ENCODE measurements at places on chromosomes 1 and 21.

DNA sequence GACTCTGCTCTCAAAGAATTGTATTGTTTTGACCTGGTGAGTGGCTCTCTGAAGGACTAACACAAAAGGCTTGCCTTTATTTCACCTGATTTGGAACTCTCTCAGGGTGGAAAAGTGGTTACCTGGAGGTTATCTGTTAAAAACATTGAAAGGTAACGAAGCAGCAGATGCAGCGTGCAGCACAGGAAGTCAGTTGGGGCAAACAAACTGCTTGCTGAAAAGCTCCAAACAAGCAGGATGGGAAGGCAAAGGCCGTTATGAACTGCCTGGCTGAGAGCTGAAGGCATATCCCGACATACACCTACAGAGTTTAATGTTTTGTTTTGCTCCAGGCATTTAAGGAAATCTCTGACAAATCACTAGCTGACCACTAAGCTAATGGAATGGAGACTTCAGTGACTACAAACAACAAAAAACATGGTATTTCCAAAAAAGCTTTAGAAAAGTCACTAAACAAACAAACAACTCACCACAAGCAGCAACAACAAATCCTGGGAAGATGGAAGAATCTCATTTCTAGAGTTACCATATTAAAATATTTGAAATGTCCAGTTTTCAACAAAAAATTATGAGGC lies 44.3 kb upstream of the BATF3 start:
- DNase-seq = no peak

DNA sequence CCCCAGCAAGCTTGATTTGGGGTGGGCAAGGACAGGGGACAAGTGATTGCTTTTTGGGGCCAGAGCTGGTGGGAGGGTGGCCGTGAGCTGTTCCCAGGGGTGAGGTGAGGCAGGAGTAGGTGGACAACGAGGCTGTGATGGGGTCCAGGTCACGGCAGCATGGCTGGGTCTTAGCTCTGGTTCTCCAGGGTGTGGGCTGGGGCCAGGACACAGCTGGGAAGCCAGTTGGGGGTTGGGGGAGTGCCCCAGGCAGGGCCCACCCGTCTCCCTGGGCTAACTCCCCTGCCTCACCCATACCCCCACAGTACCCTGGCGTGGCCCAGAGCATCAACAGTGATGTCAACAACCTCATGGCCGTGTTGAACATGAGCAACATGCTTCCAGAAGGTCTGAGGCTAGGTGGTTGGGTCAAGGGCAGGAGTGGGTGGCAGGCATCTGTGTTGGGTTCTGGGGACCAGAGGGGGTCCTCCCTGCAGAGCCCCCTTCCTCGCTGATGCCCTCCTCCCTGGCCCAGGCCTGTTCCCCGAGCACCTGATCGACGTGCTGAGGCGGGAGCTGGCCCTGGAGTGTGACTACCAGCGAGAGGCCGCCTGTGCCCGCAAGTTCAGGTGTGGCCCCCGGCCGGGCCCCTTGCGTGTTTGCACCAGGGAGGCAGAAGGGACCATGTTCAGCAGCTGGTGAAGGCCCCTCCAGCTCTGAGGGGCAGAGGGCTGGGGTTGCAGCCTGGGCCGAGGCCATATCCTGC lies 43.3 kb downstream of the COQ8A start:
- no peak for DNase-seq

DNA sequence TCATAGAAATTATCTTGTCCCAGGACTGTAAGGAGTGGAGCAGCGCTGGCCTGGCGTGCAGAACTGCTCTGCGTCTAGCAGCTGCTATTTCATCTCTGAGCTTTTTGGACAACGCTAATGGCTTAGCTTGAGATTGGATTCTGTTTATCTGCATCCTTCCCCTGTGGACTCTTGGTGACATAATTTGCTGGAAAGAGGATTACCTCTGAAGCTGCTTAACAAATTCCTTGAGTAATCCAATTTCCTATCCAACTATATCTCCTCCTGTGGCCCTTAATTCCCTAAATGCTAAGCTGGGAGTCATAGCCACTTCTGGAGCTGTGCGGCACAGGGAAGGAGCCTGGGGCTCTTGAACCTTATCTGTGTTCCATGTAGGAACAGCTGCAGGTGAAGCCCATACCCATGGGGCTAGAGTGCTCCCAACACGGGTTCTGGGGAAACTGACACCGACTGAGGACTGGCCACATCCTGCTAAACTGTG lies 43.2 kb downstream of the IL6R start:
- no peak for DNase-seq

DNA sequence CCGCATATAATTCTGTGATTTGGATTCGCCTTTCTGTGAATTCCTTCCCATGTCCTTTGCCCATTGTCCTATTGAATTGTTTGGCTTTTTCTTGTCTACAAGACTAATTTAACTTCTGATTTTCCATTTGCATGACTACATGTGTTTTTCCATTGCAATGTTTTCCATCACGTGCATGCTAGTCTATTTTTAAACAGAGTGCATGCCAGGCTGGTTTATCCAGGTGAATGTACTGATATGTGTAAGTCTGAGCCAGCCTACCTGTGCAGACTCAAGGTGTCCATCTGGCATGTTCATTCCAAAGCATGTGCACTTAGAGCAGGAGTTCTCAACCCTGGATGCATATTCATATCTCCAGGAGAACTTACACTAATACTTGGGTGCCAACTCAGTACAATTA lies 59.7 kb downstream of the INAVA start:
- DNase-seq = no peak

- no peak for DNase-seq
These were observed 59.9 kb upstream of the CNTN2 start for GRCh38 chr1:204983136-204983535.

GRCh38 chr1:206960676-206961386 lies 9.4 kb downstream of the FCAMR start:
- DNase-seq = no peak

GRCh38 chr1:11395616-11396015 lies 83.3 kb upstream of the DISP3 start:
- no peak for DNase-seq

GRCh38 chr1:24276791-24277190 lies 42.4 kb upstream of the GRHL3 start:
- DNase-seq = no peak

GRCh38 chr1:151838222-151839081 lies 1.2 kb downstream of the C2CD4D start:
- no peak for DNase-seq

DNA sequence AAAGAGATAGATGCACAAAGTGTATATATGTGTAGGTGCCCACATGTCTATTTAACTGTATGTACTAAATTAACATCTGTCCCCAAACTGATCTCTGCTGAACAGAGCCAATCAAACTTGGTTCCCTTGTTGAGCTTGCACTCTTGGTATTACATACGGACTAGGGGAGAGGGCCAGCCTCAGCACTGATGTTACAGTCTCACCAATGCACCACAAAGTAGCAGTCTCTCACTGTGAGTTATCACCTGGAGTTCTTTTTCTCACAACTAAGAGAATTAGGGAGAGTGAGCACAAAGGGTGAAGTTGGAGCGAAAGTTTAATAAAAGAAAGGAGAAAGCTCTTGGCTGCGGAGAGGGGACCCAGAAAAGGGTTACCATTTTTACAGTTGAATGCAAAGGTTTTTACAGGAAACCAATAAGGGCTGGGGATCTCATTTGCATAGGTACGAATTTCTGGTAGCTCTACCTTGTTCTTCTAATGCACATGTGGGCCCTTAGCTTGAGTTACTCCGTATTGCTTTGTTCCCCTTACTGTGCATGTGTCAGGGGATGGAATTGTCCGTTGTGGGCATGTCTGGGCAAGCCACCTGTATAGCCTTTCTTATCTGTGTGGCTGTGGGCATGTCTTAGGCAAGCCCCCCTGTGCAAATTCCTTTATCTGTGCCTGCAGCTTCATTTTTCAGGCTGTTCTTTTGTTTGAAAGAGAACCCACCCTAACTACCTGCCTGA lies 13.3 kb upstream of the CHI3L2 start:
- no peak for DNase-seq

- DNase-seq = no peak
These were observed 104.6 kb upstream of the IVNS1ABP start for GRCh38 chr1:185421485-185422107.

GRCh38 chr1:18972531-18972930 lies 16.1 kb upstream of the IFFO2 start:
- no peak for DNase-seq
